Stimulated activated CD8-positive, alpha-beta memory T cell treated with anti-CD3 and anti-CD28 coated beads, Interleukin-2, amount 100 ng/mL, for 48 hours (primary cell): ENCODE measurements at places on chromosomes 5 and 9.

GRCh38 chr9:72657023-72657422 is 135.6 kb downstream of the TMC1 start:
- DNase-seq = no peak

GRCh38 chr5:85049020-85049419 is 664.3 kb upstream of the EDIL3 start:
- DNase-seq = no peak

- no peak for DNase-seq
These were observed 28.0 kb downstream of the NCS1 start for GRCh38 chr9:130200038-130200849.

GRCh38 chr9:125258832-125259534 is 2.6 kb upstream of the GAPVD1 start:
- no peak for DNase-seq

GRCh38 chr9:129834489-129835127 is 467 bp downstream of the C9orf78 start:
- no peak for DNase-seq

- no peak for DNase-seq
These were observed 90.7 kb downstream of the CACNA1B start for GRCh38 chr9:137968235-137968634.

GRCh38 chr5:146426853-146427618 is 20.1 kb upstream of the TCERG1 start:
- DNase-seq = no peak

DNA sequence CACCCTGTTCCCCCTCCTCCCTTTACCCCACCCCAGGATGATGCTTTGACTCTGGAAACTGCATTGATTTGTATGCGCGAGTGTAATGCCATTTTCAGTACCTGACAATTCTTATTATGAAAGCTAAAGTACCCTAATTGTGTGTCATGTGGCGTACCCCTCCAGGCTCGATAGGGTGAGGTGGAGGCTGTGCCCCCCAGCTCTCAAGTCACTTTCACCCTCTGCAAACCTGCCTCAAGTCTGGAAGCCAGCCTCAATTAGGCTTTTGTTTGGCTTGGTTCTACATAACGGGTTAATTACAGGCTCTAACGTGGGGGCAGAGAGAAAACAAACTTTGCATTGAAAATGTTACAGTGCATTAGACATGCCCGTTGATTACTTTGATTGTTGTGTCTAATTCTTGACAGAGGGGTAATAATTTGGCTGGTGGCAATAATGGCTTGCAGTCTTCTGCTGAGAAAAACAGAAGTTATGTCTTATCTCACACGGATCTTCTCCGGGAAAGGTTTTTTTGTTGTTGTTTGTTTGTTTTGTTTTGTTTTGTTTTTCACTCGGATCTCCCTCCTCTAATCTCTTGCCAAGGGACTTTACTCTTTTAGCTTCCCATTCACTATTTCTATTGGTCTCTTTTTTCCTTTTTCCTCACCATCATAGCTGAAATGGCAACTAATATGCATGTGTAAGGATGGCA is 12.6 kb downstream of the ISL1 start:
- DNase-seq = no peak

- no peak for DNase-seq
These were observed 2.3 kb downstream of the HAPLN1 start for GRCh38 chr5:83718195-83718825.

GRCh38 chr5:115842089-115842935 is 577 bp downstream of the AP3S1 start:
- no peak for DNase-seq

DNA sequence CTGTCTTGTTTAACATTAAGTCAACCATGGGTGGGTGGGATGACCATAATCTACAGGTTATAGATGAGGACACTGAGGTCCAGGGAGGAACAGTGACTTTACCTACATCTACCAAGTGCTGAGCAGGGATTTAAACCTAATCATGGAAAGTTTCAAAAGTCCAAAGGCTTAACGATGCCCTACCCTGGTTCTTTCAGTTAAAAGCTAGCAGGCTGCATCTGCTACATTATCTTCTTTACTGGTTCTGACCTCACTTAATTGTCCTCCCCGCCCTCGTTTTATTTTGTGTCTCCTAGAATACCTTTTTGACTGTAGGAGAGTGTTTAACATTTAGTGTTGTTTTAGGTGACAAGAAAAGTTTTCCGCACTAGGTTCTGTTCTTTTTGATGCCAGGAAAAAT is 735.2 kb downstream of the TLR4 start:
- DNase-seq = no peak

DNA sequence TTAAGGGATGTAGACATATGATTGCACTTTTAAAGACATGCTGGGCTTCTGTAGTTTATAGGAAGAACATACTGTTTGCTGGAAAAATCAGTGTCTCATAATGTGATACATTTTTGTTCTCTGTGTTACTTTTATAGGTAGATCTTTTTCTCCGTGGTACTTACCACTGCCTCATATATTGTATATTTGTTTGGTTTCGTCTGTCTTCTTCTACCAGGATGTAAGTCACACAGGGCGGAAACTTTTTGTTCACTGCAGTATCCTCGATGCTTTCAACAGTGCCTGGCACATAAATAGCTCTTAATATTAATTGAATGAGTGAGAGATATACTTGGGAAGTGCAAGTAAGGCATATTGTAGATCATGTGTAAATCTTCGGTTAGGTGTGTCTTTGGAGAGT is 135.4 kb downstream of the GDNF start:
- no peak for DNase-seq

DNA sequence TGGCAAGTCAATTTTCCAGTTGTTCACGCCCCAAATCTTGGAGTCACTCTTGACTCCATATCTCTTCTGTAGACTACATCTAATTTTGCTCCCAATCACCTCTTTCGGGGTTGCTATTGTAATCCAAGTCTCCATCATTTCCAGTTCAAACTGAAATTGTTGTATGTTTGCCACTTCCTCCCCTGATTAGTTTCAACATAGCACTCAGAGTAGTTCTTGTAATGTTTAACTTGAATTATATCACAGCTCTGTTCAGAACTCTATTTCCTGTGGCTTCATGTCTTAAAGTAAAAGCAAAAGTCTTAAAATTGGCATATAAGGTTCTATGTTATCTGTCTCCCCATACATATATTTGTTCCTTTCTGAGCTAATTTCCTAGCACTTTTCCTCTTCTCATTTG is 348.5 kb upstream of the RIOK2 start:
- DNase-seq = no peak

- DNase-seq = no peak
These were observed 98.7 kb downstream of the RAPGEF6 start for GRCh38 chr5:131536211-131536826.

GRCh38 chr5:5932824-5933223 is 445.5 kb downstream of the MED10 start:
- DNase-seq = no peak

- no peak for DNase-seq
These were observed at the start of gene PCDHGB2 for GRCh38 chr5:141359790-141360426. Gene PCDHGB2, plus strand, starts transcription at chr5:141359994. Its CDS starts 142 bp downstream, at chr5:141360136.

GRCh38 chr5:171261361-171261760 is 47.7 kb upstream of the TLX3 start:
- DNase-seq = no peak

DNA sequence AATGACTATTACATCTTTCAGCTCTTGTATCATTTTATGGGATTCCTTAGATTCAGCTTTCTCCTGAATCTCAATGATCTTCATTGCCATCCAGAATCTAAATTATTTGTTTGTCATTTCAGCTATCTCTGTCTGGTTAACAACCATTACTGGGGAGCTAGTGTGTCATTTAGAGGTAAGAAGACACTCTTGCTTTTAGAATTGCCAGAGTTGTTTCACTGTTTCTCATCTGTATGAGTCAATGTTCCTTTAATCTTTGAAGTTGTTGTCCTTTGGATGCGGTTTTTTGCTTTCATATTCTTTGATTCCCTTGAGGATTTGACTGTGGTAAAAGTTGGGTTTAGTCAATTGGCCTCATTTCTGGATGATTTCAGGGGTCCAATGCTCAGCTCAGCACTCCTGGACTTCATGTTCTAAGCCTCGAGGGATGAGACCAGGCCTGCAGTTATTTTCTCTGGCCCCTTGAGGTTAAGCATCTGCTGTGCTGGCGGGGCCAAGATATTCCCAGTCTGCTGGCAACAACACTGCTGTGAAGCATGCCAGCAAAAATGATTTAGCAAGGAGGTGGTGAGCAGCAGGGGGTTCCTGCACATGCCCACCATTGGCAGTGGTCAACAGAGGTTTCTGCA is 102.4 kb upstream of the PCSK5 start:
- no peak for DNase-seq
